Esophagus squamous epithelium (tissue), 5 donors: ENCODE measurements at places on chromosomes 16 and 17.

DNA sequence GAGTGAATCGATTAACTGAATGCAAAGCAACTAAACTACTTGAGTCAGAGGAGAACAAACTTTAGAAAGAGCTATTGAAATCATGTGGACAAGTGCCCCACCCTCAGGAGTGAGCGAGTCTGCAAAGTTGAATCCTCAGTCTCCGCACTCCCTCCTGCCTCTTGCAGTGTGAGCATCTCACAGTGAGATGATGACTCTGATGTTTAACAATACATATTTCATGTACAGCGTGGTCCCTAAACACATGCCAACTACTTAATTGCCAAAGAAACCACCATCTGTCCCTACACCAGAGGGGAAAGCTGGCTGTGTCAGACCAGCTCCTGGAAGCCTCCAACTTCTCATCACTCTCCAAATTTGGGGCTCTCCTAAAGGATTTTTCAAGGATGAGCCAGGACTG lies 31.2 kb downstream of the PIMREG start:
- DNase-seq, result no peak

DNA sequence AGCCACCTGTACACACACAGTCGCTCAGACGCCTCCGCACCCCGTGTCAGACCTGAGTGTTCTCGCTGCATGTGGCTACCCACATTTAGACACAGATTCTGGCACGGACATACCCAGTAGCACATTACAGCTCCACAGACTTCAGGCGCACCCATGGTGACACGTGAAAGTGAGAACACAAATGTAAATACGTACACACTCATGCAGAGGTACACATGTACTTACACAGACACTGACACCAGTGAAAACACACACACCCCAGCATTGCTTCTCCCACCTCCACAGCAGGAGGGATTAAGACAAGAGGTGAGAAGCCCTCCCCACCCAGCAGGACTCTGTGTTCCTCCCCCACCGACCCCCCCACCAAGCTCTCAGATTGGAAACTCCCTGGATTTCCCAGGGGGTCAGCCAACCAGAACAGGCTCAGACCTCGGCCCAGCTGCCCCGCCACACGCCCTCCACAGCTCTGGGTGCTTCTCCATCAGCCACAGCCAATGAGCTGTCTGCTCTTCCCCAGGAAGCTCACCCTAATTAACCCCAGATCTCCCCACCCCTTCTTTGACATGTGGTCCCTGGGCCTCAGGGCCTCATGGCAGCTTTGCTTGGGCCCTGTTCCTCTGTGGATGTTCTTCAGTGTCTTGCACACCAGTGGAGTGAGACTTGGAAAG lies 5.3 kb upstream of the FOXN1 start:
- no peak for DNase-seq

DNA sequence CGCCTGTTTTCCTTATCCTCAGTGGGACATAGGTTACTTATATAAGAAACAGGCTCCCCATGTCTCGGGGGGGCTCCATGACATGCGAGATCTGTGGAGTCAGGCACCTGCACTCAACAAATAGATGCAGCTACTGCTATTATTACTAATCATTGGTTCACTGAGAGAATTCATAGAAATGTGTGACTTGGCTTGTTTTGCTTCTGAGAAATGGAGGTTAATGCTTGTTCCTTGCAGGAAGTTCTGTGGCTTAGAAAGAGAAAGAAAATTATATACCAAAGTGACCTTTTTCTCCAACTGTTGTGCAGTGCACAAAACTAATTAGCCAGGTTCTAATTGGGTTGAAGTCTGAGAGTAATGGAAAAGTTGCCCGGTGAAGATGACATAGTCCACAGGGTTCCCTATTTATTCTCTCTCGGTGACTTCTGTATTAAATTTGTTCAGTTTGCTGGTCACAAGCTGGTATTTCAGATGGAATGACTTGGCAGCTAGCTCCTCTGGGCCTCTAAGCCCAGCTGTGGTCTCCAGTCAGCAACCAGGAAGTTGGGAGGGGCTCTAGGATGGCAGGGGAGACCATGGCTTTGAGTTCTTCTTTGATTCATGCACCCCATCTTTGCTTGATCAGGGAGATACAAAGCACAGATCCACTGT lies 17.6 kb upstream of the MAF start:
- no peak for DNase-seq

DNA sequence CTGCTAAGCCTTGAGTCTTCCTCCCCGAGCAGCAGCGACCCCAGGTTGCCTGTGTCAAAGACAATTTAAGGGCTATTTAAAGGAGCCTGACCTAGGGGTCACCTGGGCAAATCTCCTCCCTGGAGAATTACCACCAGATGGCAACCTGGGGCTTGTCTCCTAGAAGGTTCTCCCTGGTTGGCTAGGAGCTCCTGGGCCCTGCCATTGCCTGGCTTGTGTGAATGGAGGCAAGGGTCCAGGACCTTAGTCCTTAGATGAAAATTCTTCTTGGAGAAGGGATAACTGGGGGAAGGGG lies 51.3 kb upstream of the TAC4 start:
- no peak for DNase-seq

DNA sequence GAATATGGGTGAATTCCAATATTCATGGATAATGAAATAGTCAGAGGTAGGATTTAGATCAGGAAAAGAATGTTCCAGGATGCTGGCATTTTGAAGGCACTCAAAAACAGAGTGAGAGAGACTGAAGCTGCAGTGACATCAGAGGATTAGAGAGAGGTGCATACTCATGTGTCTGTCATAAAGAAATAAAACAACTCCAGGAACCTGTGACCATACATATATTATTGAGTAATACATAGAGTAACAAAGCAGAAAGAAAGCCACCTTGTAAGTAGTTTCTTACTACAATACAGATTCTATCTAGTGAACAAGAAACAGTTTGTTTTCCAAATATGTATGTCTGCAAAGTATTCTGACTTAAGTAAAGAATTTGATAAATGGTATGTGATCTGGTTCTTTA lies 62.3 kb upstream of the PHOSPHO1 start:
- no peak for DNase-seq

- DNase-seq, result no peak
Measured at GRCh38 chr16:1434644-1435592, 4.0 kb downstream of the PERCC1 start.

GRCh38 chr17:82983510-82984248 lies 95.7 kb upstream of the METRNL start:
- DNase-seq, result no peak

DNA sequence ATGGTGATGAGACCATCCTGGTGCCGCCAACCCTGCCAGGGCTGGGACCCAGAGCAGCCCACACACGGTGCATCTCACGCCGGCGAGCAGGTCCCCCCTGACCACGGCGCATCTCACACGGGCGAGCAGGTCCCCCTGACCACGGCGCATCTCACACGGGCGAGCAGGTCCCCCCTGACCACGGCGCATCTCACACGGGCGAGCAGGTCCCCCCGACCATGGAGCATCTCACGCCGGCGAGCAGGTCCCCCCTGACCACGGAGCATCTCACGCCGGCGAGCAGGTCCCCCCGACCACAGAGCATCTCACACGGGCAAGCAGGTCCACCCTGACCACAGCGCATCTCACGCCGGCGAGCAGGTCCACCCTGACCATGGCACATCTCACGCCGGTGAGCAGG lies 59.2 kb downstream of the MRM3 start:
- no peak for DNase-seq

DNA sequence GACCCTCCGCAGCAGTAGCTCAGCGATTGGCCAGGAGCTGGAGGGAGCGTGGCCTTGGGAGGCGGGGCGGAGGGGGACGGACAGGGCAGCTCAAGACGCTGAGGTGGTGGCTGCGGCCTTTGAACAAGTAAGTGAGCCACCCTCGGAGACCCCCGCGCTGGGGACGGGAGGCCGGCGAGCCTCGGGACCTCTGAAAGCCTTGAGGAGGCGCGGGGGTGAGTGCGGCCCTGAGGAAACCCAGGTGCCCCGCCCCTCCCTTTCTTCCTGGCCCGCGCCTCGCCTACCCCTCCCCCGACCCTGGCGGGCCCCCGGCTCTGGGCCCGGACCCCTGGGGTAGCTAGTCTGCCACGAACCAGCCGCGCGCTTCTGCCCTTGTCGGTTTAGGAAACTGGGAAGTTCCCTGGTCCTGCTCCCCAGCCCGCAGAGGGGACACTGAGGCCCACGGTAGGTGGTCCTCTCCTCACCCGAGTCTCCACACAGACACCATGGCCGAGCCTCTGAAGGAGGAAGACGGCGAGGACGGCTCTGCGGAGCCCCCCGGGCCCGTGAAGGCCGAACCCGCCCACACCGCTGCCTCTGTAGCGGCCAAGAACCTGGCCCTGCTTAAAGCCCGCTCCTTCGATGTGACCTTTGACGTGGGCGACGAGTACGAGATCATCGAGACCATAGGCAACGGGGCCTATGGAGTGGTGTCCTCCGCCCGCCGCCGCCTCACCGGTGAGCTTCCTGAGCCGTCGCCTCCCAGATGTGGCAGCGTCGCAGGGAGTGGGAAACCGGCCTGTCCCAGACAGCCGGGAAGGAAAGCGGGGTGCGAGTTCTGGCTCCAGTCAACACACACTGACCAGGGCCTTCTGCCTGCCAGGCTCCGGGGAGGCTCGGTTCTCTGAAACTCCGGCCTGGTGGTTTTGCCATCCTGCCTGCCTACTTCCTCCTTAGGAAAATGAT lies at the start of gene MAPK7:
TSS of gene MAPK7 (plus strand) at position 83 of the 945 bp plus-strand sequence. CDS start at position 486, 403 bp downstream.
- no peak for DNase-seq

- no peak for DNase-seq
Measured at GRCh38 chr17:76091526-76092286, 11.9 kb downstream of the EXOC7 start.

DNA sequence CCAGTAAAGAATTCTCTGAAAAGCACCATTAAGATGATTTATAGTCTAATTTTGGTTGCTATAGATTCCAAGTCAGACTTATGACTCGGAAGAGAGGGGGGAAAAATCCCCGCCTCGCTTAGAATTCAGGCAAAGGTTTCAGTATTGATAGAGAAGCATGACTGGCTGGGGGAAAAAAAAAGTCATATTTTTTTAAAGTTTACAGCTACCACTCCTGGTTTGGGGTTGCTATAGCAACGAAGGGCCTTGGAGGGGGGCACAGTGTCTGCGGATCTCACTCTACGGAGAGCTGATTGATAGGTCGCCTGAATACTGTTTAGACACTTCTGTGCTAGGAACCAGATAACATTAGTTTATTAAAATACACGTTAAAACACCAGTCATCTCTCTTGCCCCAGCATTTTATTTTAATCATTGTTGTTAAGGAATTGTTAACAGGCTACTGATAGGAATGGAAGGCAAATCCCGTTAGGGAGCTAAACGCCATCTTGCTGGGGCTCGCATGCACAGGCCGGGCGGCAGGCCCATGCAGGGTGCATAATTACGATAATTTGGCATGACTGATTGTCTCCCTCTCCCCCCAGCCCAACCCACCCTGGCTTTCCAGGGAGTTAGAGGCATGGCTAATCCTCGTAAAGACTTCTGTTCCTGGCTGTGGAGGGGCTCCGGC lies 380.0 kb upstream of the XYLT1 start:
- no peak for DNase-seq

- no peak for DNase-seq
Measured at GRCh38 chr17:72397687-72398086, 276.9 kb downstream of the SOX9 start.

DNA sequence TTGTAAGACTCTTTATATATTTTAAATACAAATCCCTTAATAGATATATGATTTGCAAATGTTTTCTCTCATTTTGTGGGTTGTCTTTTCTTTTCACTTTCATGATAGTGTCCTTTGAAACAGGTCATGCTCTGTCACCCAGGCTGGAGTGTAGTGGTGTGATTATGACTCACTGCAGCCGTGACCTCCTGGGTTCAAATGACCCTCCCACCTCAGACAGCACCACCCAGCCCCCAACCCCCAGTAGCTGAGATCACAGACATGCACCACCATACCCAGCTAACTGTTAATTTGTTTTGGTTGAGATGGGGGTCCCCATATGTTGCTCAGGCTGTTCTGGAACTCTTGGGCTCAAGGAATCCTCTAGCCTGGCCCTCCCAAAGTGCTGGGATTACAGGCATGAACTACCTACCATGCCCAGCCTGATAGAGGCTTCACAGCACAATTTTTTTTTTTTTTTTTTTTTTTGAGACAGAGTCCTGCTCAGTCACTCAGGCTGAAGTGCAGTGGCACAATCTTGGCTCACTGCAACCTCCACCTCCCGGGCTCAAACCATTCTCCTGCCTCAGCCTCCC lies 18.5 kb upstream of the TMIGD1 start:
- DNase-seq, result no peak

DNA sequence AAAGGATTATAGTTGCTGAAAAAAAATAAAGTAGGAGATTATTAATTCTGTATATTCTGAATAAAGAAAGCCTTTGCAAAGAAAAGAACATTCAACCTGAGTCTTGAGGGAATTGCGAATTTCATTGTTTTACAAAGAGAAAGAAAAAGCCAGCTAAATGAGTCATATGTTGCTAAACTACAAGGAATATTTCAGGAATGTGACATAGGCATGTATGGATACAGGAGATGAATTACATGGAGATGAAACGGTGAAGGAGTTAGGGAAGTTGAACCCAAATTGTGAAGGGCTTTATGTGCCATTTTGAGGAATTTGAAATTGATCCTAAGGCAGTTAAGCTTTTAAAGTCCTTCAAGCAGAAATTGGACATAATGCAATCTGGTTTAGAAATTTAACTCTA lies 177.3 kb upstream of the RBL2 start:
- no peak for DNase-seq

DNA sequence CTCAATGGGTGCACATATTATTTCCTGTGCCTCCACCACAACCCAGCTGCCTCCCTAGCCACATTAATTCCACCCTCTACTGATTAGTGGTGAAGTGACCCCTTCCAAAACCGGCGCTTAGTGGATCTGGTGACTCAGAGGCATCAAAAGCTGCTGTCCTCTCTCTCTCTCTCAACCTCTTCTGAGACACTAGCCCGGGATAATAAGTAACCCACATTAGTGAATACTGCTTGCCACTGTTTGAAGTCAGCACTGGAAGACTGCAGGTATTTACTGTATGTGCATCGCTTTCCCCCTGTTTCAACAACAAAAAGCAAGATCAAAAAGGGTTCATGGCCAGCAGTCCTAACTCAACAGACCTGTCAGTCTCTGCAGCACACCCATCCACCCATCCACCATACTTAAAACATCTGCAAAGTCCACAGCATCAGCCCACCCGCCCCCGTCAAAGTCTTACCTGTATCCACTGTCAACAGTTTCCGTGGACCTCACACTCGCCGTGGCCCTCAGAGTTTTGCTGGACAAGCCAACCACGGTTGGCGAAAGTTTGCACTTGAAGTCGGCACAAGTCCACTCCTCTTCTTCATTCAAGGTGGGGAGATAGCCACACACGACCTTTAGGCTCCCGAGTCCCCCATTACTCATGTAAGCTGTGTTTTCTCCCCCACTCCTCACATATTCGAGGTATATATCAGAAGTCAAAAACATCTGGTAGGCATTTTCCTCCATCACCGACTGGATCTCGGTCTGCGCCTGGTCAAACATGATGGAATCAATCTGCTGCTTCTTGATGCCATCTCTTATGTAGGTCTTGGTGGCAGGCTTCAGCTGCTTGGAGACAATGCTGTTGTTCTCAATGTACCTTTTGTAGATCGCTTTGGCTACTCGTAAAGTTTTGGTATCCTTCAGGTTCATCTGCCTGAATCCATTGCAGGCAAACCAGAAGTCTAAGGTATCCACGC lies 3.8 kb downstream of the AXIN2 start:
- no peak for DNase-seq
